ENCODE measurements at places on chromosomes 6 and 20.

- no peak for DNase-seq
Measured at GRCh38 chr6:44009425-44010321, 117.6 kb downstream of the MRPL14 start.

DNA sequence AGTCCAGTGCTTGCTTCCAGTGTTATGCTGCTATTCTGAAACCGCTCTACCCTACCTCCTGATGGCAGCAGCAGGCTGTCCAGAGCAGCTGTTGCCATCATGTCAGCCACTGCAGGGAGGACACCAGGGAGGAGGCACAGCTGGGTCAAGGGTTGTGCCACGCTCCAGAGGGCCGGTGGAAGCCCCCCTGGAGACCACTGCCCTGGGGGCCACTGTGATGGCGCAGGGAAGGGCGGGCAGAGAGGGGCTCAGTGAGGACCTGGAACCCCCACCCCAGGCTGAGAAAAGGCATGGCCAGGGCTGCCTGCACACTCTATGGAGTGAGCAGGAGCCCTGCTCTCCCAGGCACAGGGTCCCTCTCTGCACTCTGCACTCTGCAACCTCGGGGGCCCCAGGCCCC lies 271.3 kb upstream of the BTBD3 start:
- no peak for DNase-seq

DNA sequence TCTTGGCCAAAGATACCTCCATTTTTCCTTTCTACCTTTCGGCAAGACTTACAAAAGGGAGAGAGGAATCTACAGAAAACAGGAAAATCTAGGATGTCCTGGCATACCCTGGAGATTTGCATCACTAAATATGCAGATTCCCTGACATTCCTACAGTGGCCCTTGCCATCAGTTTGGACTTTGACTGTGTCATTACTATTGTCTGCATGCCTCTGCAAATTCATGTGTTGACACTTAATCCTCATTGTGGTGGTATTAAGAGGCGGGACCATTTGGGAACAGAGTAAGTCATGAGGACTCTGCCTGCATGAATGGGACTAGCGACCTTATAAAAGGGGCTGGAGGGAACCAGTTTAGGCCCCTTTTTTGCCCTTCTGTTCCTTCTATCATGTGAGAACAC lies 50.5 kb upstream of the DTNBP1 start:
- DNase-seq, result no peak

- no peak for DNase-seq
Measured at GRCh38 chr6:20188630-20189075, 23.6 kb downstream of the MBOAT1 start.
